ENCODE measurements at places on chromosomes 16 and 17.

DNA sequence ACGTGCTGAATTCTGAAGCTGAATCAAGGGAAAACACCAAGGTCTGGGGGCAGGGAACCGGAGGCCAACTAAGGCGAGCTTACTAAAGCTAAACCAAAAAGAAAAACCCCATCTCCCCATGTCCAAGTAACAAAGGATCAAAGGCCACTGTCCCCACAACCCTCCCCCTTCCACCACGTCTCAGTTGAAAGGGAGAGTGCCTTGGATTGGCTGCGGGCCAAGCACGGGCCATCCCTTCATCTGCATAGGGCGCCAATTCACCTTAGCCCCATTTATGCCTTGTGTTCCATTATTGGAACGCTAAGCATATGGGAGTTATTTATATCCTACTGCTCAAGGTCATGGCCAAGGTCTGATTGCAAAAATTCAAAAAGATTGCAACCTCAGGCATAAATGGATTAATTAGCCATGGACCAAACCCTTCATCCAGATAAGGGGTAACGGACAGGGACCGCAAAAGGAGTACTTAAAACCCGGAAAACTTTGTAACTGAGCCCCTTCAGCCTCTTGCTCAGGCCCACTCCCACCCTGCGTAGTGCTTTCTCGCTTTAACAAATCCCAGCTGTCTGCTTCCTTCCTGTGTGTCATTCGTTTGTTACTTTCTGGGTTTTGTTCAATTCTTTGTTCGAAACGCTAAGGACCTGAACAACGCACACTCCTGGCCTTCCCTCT lies 740 bp upstream of the ATP6V0D1 start:
- peak; percentile 8 for DNase-seq

- no peak for DNase-seq
These were observed 6.0 kb upstream of the ARL5C start for GRCh38 chr17:39171933-39172332.

DNA sequence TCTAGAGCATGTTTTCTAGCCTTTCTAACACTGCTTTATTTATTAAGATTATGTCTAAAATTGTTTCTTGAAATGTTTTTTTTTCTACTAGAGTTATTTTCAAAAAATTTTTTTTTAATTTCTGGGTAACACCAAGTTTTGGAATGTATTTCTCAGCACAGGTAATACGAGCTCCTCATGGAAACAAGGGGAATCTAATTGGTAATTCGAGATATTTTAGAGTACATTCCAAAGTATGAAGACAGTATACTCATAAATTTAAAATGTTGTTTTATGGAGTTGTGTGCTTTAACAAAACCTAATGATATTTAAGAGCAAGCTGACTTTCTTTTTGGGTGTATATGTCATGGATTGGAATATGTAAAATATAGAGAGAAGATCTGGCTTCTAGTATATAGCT lies 42.4 kb downstream of the OMG start:
- DNase-seq, result no peak

DNA sequence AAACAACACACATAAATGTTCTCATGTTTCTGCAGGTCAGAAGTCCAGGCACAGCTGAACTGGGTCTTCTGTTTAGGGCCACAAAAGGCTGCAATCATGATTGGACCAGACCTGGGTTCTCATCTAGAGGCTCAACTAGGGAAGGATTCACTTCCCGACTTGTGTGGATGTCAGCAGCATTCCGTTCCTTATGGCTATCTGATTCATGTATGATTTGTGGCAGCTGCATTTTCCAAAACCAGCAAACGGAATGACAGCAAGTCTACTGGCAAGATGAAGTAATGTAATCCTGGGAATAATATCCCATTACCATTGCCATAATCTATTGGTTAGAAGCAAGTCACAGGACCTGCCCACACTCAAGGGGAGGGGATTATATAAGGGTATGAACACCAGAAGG lies 22.1 kb downstream of the CEP112 start:
- no peak for DNase-seq

DNA sequence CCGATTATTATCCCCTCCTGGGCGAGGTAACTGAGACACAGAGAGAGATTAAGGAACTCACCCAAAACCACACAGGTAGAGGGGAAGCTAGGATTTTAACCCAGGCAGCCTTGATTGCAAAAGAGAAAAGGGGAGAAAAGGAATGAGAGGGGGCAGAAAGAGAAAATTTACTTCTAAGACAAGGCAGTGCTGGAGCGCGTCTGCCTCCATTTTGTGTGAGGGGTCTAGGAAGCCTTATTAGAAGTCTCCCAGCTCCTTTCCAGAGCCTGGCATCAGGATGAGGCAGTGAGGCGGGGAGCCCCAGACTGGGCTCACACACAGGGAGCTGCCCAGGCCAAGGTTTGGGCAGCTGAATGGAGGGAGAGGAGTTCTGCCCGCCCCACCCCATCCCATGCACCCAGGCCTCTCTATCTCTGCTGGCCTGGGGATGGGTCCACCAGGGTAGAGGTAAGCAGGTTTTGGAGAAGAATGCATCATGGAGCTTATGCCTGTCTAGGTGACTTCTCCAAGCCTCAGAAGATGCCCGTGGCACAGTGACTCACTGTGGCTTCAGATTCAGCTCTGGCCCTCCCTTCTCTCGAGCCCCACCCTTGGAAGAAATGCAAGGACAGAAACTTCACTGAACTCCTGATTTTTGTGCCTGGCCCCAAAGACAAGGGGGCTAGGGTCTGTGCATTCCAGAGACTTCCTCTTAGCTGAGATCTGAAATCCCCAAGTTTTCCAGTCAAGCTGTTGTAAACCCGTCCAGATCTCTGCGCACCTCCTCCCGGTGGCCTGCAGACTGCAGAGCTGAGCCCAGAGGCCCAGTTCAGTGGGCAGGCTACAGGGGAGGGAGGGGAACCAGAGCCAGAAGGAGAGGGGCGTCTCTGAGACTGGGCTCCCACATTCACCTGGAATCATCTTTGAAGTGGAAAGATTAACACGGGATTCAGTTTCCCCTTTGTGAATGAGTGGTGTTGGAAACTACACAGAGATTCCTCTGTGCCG lies 95.1 kb upstream of the CDH5 start:
- DNase-seq, result no peak

- DNase-seq, result no peak
These were observed 22.4 kb upstream of the MFSD6L start for GRCh38 chr17:8821446-8822105.

GRCh38 chr17:4937553-4937952 lies 2.3 kb downstream of the SLC25A11 start:
- no peak for DNase-seq

Measured in activated CD4-positive, CD25-positive, alpha-beta regulatory T cell treated with anti-CD3 and anti-CD28 coated beads, Interleukin-2, amount 50 U/mL, for 16 hours (primary cell).